ENCODE measurements at places on chromosomes 3 and 15.

- DNase-seq = no peak
Measured at GRCh38 chr3:4235690-4236089, 67.5 kb upstream of the SETMAR start.

DNA sequence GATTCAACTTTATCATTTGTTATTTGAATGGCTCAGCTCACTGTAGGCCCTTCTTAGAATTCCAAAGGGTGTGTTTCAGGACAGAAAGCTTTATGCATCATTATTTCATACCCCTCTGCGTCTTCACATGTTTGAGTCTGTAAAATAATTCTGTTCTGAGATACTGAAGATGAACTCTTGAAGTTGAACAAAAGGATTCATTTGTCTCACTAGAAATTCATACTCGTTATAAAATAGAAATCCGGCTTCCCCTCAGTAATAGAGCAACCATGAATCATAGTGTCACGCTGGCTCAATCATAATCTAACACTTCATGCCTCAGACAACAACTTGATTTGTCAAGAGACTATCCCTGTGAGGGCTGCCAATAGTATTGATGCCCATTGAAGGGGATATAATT is 1015.4 kb upstream of the SEMA6D start:
- no peak for DNase-seq

DNA sequence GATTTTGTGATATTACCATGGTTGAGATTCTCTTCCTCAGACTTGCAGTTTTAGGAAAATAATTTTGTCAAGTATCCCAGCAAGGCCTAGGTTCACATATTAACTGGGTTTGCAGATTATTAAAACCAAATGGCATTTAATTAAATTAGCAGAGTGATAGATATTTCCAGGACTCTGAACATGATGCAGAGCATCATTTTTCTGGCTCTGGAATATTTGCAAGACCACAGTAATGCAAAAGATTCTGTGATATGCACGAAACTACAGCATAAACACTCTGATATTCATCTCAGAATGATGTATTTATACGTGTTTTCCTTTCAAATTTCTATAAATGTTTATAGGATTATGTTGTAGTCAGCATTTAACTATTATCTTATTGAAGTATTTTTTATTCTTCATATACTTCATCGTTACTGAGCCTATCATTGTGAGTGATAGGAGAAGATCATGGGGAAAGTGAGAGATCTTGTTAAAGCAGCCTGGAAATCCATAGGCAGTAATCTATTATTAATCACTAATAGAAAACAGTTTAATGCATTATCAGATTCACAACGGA is 1245.6 kb downstream of the OTOL1 start:
- no peak for DNase-seq

- DNase-seq = no peak
Measured at GRCh38 chr3:69143612-69144011, 21.2 kb upstream of the LMOD3 start.

GRCh38 chr3:131973731-131974130 is 61.1 kb downstream of the CPNE4 start:
- no peak for DNase-seq

DNA sequence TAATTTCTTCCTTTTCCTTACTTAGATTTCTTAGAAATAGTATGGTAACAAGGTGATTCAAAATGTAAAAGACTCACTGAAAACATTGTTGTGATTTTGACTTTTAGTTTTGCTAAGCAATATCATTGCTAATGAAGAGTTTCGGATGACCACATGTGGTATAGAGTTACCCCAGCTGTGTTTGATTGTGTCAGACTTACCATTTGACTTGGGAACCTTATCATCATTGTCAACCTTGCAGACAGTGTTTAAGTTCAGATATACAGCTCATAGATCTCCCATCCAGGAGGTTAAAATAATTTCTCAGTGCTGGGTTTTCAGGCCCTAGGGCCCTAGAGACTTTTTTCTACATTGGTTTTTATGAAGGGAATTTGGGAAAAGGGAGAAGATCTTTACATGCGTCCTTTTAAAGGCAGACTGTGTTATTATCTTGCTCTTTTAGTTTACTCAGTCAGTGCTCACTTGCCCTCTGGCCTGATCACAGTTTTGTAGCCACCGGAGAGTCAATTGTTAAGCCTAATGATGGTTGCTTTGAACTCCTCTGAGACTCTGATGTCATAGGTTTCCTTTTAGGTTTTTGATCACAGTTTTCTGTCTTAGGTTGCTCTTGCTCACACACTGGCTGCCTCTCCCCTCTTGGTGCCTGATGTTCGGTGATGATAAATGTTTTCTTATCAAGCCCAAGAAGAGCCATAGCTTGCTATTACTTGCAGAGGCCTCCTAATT is 133.5 kb upstream of the ZPLD1 start:
- no peak for DNase-seq

- DNase-seq = no peak
Measured at GRCh38 chr15:25641361-25641760, 202.5 kb upstream of the UBE3A start.

DNA sequence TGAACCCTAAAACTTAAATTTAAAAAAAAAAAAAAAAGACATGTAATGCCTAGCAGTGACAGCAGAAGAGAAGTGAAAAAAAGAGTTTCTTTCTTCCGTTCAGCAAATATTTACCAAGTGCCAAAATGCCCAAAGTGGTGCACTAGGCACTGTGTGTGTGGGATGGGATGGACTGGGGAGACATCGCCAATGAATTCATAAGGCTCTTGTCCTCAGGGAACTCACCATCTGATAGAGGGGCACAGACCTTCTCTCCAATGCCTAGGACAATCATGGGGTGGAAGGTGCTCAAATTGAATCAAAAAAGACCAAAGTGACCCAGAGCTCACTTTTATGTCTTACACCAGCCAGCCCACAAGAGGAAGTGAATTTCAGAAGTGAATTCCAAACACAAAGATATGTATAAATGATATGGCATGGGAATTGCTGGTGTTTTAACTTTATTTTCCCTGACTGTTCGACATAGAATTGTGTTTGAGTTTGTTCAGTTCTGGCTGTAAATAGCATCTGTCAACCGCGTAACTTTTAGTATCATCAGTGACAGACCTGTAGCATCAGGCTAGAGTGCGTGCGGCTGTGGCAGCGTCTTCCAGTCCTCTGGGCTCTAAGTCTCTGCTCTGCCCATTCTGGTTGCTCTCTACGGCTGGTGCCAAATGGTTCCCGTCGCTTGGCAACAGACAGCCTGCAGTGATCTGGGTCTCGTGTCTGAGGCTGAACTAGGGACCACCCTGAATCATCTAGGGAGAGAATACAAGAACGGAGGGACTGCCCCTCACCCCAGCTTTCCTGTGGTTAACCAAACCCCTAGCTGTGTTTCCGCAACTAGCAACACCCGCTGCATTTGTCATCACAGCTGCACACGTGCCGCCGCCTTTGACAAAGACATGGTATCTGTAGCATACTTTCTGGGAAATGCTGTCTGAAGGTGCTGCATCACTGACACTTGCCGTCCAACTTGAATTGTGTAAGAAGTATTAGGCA is 154.0 kb upstream of the THBS1 start:
- DNase-seq = no peak

DNA sequence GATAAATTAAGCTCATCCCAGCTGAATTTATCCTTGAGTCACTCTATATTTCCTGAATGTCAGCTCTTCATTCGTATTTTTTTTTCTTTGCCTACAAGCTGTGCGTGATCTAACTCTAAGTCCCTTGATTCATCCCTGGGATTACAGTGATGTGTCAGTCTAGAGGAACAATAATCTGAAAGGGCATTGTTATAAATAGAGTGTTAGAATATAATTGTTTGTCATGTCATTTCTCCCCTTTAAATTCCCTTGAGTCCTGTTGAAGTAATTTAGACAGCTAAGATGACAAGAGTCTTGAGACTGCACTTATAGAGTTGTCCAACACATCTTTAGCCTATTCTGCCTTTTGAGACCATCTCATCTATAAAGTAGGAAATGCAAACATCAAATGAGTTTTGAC is 621.8 kb downstream of the ZIC1 start:
- DNase-seq = no peak

DNA sequence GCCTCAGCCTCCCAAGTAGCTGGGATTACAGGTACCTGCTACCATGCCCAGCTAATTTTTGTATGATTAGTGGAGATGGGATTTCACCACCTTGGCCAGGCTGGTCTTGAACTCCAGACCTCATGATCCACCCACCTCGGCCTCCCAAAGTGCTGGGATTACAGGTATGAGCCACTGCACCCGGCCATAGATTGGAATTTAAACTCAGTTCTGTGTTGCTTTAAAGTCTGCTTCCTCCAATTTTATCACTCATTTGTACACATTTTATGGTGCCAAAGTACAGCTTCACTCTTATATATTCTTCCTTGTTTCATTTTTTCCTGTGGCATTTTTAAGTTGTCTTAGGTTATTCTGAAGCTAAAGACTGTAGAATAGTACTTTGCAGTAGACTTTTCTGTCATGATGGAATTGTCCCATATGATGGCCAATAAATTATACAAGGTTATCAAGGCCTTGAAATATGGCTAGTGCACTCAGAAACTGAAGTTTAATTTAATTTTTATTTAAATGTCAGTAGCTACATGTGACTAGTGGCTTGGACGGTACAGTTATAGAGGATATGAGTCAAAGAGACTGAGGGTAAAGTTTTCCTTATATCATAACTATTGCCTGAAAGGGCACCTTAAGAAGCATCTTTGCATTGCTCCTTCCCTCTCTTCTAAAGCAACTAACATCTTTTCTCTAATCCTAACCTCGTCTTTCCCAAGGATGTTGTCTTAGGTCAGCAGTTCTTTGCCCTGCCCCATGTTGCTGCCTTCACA is 28.1 kb downstream of the ATP11B start:
- no peak for DNase-seq

- DNase-seq = no peak
Measured at GRCh38 chr3:32404714-32405113, 13.1 kb downstream of the CMTM7 start.

DNA sequence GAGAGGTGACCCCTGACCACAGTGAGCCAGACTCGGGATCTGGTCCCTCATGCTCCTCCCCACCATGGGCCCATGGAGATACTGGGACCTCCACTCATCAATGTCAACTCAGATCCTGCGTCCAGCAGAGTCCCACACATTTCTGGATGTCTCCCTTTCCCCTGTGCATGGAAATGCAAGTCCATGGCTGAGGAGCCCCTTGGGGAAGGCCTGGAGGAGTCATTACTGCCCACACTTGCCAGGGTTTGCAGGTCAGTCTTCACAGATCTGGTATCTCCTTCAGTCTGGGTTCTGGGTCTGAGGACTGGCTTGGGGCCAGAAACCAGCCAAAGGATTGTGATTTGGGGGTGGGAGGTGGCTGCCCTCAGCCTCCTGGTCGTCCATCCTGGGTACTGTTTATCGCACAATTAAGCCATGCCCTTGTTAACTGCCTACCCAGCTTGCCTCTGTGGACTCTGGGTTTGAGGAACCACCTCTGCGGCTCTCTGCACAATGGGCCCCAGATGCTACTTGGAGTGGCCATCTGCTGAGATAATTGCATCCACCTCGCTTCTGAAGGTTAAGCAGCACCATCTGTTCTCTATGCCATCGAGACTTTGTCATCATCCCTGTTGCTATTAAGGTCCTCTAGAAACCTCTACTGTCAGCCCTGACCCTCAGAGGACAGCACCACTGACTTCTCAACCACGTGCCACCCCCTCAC is 49.9 kb upstream of the KLF13 start:
- no peak for DNase-seq

DNA sequence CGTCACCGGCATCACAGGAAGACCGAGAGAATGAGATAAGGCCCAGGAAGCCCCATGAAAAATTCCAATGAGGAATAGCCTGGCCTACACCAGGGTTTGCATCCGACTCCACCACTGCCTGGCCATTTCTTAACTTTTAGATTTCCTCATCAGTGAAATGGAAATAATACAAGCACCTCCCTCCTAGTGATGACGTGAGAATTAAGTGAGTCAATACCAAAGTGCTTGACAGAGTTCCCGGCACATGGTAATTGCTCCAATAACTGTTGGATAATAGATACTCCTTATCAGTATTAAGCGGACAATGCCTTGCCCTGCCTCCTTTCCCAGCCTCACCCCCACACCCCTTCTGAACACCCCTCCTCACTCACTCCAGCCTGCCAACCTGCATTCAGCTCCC is 105.4 kb downstream of the TLE3 start:
- DNase-seq = no peak

DNA sequence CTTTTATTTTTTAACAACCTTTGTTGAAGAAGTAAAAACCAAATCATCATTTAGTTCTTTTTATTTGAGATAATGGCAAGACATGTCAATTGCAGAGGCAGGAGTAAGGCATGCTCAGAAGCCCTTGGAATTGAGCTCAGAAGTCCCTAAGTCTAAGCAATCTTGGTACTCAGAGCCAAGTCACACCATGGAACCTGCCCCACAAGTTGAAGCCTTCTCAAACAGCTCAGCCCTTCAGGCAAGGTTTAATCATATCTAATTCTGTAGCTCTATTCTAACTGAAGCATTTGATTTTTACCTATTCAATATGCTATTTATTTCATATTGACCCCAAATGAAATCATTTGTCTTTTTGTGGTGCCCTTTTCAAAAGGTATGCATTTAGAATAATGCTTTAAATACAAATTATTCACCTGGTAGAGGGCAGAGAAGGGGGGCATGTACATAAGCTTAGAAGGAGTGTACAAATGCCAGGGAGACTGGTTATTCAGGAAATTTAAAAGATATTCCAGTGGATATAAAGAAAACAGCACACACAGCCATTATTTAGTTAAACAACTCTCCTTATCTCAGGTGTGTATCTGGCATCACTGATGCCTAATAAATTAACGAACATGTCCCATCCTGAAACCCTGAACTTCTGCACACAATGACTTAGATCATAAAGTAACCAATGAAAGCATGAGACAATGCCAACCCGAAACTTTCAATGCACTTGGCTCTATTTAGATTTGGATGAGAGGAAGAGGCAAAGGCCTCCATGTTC is 26.2 kb upstream of the TOP2B start:
- no peak for DNase-seq
